ENCODE measurements at places on chromosomes 13 and 19.
A peak's percentile ranks its signal among the peaks of the same experiment; 100 is the strongest.

DNA sequence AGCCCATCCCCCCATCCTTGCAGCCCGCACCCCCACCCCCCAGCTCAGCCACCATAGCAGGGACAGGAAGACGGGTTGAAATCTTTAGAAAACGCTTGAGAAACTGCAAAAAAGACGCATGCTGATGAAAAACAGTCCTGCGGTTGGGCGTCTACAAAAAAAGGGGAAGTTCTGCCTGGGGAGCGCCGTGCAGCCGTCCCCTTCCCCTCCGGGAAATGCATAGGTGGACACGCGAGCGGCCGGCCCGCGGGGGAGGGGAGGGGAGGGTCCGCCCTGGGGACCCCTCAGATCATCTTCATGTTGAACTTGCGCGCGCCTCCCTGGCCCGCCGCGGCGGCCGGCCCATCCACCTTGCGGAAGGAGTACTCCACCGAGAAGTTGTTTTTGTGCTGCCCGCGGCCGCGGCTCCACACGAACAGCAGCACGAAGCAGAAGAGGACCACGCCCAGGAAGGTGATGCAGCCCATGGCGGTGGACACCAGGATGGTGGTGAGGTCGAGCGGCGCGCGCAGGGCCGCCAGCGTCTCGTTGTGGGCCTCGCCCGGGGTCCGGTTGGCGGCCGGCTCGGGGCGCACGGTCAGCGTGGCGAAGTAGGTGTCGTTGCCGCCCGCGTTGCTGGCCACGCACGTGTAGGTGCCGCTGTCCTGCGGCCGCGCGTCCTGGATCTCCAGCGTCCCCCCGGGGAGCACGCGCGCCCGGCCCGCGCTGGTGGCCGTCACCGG, 7.9 kb upstream of the PEAK3 start:
- no peak for DNase-seq

GRCh38 chr13:35475960-35476943, at the start of gene MAB21L1:
TSS of gene MAB21L1 (minus strand) at chr13:35476689. CDS start at chr13:35476138, 551 bp downstream.
- peak; percentile 21 for DNase-seq

DNA sequence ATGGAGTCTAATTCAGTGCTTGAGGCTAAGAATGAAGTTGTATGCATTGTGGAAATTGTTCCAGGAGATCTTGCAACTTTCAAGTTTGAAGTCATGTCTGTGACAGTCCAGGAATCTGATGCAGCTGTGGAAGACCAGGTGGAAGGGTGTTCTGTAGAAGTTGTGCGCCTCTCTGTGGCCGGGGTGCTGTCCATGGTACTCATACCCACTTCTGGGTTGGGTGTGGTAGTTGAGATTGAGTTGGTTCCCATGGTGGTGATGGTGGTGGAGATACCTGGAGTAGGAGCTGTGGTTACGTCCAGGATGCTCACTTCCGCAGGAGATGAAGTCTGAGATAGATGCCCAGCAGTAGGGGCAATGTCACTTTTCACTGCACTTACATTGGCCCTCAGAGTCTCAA, 44.3 kb downstream of the MUC16 start:
- no peak for DNase-seq

DNA sequence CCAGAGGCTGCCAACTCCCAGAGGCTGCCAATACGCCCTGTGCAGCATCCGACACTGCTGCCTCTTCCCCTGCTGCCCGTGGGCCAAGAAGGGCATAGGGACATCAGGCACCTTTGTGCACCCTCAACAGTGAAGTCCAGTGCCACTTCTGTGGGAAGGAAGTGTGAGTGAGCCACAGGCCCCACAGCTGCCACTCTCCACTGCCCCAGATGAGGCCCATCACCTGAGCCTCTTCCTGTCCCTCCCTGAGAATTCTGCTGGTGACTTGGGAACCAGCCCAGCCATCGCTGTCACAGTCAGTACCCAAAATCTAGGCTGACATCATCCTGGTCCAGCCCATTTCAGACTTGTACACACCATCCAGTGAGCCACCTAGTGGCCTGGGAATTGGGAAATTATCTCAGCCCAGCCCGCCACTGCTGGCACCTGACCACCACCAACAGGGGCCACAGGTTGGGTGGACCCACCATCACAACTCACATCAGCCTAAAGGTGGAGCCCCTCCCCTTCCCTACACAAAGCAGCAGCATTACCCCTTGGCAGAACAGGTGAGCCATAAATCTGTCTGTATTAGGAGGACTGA, 733.9 kb upstream of the KLHL1 start:
- no peak for DNase-seq

DNA sequence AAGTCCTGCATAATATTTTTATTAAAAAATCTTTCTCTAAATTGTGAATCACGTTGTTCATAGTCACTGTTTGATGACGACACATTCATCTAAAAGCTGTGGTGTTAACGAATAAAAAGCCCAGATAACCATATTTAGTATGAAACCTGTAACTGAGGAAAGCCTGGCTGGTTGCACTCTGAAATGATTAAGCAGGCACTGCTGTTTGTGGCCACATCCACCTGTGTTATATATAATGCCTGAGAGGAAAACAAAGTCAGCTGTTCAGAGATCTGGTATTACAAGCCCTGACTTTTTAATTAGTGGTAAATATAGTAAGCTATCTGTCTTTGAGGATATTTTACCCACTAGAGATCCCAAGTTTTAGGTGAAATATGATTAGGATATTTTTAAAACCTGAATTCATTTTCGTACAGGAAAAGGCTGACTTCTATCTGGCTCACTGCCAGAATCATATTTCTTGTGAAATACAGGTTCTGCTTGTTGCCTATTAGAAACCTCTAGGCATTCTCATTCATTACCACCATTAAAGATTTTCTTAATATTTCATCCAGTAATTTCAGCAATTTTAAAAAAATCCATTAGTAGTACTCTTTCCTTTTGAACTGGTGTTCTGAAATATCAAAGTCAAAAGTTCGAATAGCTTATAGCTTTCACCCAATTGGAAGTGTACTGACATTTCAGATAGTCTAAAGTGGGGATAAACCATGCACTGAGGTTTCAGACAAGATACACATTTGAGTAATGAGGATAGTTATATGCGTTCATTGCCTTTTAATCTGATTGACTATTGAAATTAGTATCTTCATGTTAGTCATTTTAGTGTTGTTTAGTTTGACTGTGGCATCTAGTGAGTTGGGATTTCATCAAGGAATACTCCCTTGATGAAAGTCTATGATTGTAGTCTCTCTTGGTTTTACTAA, 79.7 kb downstream of the LMO7 start:
- no peak for DNase-seq

- no peak for DNase-seq
These were observed 238.0 kb downstream of the POSTN start for GRCh38 chr13:37360556-37360955.
